ENCODE measurements at places on chromosomes 12 and 14. TPM values are rescaled to one million over a fixed set of nuclear protein-coding genes. Genes with fewer than 3 reads are reported as not detected.

Gene INSM2
- not detected for total RNA-seq

Gene TMEM121
- total RNA-seq = 9.6 TPM

Gene FIGNL2
- total RNA-seq = 0.33 TPM

Gene TRHDE
- not detected for total RNA-seq

Gene LPAR5
- 7.8 TPM for total RNA-seq
